Type B pancreatic cell (in vitro differentiated cells): ENCODE measurements at places on chromosomes 2 and 18. TPM values are rescaled to one million over a fixed set of nuclear protein-coding genes. Genes with fewer than 3 reads are reported as not detected.
A peak's percentile ranks its signal among the peaks of the same experiment; 100 is the strongest.

- no peak for DNase-seq
These were observed 22.6 kb upstream of the BCL2 start for GRCh38 chr18:63342206-63342605.

DNA sequence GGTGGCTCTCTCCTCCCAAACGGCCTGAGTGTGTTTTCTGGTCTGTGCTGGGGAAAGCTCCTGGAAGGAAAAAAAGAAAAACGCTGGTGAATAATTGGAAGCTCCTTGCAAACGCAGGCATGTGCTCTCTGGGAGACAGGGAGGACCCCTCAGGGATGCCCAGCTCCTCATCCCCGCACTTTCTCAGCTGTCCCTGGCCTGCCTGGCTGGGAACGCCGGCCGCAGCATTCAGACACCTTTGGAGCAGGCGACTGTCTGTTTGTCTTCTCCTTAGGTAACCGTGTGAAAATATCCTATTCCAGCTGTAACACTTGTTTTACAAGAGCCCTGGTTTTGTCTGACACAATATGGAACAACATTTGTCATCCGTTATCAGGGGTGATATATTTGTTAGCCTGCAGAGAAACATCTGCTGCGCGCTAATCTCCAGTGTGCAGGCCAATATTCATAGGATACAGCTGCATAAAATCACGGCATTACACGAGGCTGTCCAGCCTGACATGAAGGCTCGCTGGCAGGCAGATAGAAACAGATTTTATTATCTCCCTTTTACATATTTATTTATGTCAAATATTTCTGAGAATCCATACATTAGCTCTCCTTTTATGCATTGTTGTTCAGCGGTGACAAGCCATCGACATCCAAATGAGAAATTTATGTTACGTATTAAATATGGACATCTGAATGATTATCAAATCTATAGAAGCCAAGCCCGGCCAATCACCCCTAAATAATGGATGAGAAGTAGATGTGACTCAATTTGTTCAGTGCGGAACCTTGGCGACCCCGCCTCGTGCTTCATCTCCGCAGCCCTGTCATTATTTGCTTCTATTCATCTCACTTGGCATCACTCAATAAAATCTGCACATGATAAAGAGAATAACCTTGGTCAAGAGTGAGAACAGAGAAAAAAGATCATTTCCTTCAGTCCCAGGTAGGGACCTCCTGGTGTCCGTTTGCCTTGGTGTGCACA lies 675.1 kb upstream of the SALL3 start:
- DNase-seq, result no peak

- no peak for DNase-seq
These were observed 13.1 kb upstream of the MYL12A start for GRCh38 chr18:3234457-3234856.

DNA sequence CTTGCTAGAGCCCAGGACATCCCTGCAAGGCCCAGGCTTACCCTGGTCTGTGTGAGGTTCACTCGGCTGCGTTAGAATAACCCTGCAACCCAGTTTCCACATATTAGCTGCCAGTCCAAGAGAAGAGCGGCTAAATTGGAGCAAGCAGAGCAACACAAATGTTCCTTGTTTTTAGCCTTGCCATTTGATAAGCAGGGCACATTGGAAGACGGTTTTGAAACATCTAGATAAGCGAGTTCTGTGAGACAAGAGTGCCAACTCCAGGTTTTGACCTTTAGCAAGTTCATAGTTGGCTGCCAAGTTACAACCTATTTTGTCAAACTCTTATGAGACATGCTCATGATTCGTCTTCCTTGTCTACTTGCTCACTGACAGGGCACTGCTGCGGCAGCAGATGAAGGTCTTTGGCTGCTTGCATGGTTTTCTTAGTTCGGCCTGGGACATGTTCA lies 23.5 kb downstream of the DPP4 start:
- DNase-seq, result no peak

DNA sequence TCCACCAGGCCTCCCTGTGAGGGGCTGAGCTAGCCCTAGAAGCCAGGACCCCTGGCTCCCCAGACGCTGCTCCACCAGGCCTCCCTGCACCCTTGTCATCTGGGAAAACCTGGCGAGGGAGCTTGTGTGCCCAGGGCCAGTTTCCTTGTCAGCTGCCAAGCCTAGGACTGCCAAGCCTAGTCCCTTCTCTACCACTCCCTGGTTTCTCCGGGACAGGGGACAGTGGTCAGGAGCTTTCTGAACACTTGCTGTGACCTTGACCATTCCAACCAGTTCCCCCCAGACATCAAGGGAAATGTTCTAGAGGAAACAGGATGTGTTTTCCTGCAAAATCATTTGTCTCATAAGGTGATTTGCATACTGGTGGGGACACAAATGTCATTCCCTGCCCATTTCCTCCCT lies 41.3 kb upstream of the MRPL33 start:
- no peak for DNase-seq

- no peak for DNase-seq
These were observed 513.0 kb downstream of the GALR1 start for GRCh38 chr18:77762642-77763041.

DNA sequence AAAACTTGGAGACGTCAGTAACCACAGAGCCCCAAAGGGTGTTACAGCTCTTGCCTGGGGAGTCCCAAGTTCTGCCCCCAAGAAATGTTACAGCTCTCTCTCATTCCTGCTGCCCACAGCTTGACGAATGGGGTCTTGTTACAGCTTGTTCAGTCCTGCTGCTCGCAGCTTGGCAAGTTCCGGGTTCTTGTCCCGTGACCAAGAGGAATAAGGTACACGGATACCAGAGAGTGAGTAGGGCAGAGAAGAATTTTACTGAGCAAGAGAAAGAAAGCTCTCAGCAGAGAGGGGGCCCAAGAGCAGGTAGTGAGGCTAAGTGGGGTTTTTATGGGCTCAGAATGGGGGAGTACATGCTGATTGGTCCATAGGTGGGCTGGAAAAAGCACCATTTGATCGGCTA lies 27.2 kb downstream of the SLC39A6 start:
- no peak for DNase-seq

GRCh38 chr18:63301434-63301833 lies 18.1 kb downstream of the BCL2 start:
- no peak for DNase-seq

GRCh38 chr2:36403675-36404230 lies 48.2 kb downstream of the CRIM1 start:
- DNase-seq, result no peak

GRCh38 chr2:240817496-240818292 lies 2.3 kb downstream of the KIF1A start:
- peak; percentile 70 for DNase-seq

DNA sequence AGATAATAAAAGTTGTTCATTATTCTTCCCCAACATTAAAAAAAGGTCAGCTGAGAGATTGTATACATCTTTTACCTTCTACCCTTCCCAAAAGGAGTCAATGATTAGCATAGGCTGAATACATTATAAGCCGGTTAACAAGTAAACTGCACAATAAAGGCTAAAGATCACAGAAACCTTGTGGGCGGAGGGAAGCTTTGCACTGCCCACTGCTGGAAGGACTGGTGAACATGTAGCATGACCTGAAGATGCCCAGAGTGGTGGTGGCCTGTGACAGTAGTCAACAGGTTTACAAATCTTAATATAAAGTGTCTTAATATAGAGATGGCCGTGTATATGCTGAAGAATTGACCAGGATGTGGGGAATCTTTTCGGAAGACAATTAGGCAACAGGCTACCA lies 35.6 kb downstream of the ARL5A start:
- DNase-seq, result no peak

The SKOR2 gene
- 0.81 and 0.87 TPM in 2 replicates for total RNA-seq
